ENCODE measurements at places on chromosomes 6 and 20.
A peak's percentile ranks its signal among the peaks of the same experiment; 100 is the strongest.

DNA sequence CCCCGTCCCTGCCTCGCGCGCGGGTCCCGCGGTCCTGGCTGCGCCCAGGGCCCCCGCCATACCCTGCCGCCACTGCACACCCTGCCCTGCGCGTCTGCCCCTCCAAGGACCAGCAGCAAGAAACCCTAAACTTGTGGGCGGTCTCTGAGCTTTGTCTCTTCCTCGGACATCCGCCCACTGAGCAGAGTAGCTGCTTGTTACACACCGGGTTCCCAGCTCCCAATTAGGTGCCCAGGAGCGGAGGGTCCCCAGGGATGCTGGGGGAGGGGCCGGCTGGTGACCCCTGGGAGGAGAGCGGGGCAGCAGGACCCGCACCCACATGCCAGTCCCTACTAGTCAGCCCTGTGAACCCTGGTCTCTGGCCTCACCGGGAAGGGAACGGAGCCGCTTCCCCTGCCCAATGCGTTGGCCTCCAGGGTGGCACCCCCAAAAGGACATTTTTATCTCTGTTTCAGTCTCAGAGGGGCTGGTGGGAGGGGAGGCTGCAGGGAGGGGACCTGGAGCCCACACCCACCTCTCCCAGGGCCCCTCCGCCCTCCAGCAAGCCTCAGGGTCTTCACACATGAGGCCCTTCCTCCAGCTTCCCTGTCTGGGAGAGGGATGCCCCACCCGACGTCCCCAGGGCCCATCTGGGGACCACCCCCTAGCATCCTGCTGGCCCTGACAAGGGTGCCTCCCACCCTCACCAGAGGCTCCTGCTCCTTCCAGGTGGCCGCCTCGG, 10.5 kb downstream of the STMN3 start:
- DNase-seq = no peak

GRCh38 chr6:147207351-147207750, 3.1 kb downstream of the STXBP5 start:
- DNase-seq = no peak

DNA sequence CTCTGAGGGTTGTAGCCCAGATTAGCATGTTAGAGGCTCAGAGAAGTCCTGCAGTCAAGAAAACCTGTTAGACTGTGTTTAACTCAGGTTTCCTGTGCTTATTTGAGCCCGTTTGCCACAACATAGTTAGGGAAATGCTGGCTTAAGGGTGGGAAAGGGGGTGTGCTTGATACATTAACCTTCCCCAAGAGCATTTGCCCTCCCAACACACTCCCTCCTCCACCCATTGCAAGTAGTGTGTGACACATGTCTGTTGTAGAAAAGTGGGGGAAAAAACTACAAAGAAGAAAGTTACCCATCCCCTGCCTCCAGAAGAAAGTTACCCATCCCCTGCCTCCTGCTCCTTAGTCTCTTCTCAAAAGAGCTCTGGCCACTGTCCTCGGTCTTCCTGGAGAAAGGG, 36.8 kb upstream of the MRPS18A start:
- DNase-seq = no peak

GRCh38 chr6:44034931-44035345, 92.3 kb downstream of the MRPL14 start:
- no peak for DNase-seq

- DNase-seq = no peak
Observed at GRCh38 chr6:34990971-34991560, 102.0 kb downstream of the ANKS1A start.

GRCh38 chr6:20433929-20434328, 32.2 kb downstream of the E2F3 start:
- DNase-seq = no peak

GRCh38 chr6:137717074-137718073, 149.7 kb upstream of the TNFAIP3 start:
- DNase-seq = peak; percentile 52

All from stimulated activated CD8-positive, alpha-beta memory T cell treated with anti-CD3 and anti-CD28 coated beads, Interleukin-12 subunit alpha, Interleukin-12 subunit beta, amount 100 ng/mL, for 1 hour (primary cell).